CD4-positive, alpha-beta T cell treated with Interleukin-17A for 1 hour (primary cell): ENCODE measurements at places on chromosomes 16 and 17.

DNA sequence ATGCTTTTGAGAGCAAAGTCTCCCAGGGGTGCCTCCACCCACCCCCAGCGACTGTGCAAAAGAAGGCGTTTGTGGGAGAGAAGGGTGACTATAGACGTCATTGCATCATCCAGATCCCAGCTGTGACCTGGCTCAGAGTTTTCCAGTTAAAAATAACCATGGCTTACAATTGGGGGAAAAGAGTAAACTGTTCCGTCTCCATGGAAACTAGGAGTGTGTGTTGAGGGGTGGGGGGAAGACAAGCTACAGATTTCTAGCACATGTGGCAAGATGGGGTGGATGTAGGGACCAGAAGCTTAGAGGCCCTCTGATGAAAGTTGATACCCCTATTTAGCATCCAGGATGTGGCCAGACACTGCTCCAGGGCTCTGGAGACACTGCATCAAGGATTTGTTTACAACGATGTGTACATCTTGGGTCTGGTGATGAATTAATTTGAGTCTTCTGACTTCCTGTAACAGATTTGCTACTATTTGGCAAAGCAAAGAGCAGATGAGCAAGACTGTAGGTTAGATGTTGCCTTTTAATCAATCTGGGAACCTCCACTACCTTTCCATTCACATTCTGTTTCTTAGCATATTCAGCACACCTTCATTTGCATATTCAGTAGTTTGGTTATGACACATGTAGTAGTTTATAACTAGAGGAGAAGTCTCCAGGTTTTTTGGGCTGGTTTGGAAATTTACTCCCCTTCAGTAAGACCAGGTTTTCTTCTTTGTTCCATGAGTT lies 6.2 kb upstream of the DUSP14 start:
- DNase-seq: no peak

- DNase-seq: no peak
Observed at GRCh38 chr17:66580956-66581391, 253.9 kb upstream of the CACNG5 start.

DNA sequence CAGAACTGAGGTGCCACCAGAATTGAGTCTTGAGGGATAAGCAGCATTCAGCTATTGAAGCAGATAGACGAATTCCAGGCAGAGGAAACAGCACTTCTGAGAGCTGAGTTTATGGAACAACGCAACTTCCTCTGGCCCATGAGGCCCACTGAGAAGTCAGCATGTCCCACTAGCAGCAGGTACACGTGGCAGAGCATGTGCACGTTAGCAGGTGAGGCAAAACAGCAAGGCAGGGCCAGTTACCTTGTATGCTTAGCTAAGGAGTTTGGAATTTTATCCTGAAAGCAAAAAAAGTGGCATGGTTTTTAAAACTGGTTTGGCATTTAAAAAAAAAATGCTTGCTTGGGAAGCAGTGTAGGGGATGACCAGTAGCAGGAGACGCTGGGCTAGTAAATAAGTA lies 305.6 kb downstream of the CPPED1 start:
- no peak for DNase-seq

GRCh38 chr16:54291656-54292487 lies 5.3 kb upstream of the IRX3 start:
- no peak for DNase-seq

GRCh38 chr17:40191237-40192208 lies 14.3 kb downstream of the RAPGEFL1 start:
- DNase-seq: peak; percentile 67
